GM23248 (cell line): ENCODE measurements at places on chromosomes 6 and 20.

- DNase-seq: no peak
Measured at GRCh38 chr6:112886415-112886814, 539.3 kb downstream of the RFPL4B start.

DNA sequence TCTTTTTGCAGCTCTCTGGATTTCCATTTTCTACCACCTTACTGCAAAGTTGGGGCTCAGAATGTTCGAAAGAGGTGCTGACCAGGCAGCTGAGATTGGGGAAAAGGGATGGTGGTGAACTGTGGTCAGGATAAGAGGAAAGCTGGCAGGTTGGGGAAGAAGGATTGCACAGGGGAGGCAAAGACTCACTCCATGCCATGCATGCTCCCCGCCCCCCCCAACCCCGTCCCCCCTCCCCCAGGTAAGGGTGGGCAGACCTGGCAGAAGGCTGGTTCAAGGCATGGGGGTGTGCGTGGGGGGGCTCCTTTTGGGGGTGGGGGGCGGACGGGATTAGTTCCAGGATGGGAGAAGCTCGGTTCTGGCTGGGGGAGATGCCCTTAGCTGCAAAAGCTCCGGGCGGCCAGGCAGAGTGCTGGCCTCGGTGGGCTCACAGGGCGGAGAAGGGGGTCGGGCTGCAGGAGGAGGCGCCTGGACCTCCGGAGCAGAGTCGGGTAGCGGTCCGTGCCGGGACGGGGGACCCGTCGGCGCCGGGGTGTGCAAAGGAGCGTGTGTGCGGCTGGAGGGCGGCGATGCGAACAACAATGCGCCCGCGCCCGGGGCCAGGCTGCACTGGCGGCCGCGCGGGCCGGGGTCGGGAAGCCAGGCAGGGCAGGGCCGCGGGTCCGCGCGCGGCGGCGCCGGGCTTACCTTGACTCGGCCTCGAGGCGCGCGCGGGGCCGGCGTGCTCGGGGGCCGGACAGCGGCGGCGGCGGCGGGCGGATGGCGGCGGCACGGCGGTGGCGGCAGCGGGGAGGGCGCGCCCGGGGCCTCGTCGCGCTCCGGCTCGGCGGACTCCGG is 880 bp downstream of the ADNP start:
- peak; percentile 64 for DNase-seq

- no peak for DNase-seq
Measured at GRCh38 chr20:59816146-59816738, 117.2 kb downstream of the SYCP2 start.

- no peak for DNase-seq
Measured at GRCh38 chr20:507006-507758, 36.4 kb downstream of the CSNK2A1 start.

DNA sequence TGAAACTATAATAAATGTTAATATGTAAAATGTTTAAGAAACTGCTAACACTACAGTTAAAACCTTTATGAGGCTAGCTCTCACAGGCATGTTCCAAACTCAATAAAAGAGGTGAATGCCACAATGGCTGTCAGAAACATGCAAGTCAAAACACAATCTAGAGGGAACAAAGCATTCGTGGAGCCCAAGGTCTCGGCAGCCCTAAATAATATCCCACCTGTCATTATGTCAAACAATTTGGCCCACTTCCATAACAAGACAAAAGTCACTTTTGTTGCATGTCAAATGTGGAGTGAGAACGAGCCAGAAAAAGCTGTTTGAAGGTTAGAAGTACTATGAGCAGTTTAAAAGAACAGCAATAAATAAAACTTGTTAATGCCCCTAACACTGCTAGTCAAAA is 181.9 kb downstream of the GMDS start:
- DNase-seq: no peak

DNA sequence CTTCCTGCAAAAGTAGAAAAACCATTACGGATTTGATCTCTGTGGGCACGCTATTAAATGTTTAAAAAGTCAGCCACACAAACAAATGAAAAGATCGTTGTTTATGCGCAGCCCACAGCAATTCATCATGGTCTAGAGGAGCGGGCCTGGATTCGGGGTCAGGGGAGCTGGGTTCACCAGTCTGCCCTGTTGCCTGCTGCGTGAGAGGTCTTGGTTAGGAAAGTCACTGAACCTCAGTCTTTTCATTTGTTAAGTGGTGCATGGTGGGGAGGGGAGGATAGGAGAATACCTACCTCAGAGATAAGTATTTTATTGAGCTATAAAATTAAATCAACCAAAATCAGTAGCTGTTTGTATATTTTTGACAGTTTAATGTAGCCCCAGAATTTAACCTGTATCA is 47.3 kb upstream of the FYN start:
- DNase-seq: no peak
